ENCODE measurements at places on chromosomes 11 and 22. TPM values are rescaled to one million over a fixed set of nuclear protein-coding genes. Genes with fewer than 3 reads are reported as not detected.

GRCh38 chr22:26900787-26901186 lies 243.4 kb downstream of the MIAT start:
- DNase-seq: no peak
- peaks cover 28% of the 10 kb centered on the region for H3K4me1 ChIP-seq
- H3K27ac ChIP-seq: no peak overlapping the region
- no peak overlapping the region for H3K4me3 ChIP-seq

SEPTIN3 gene
- total RNA-seq: 0.42 TPM

GRCh38 chr11:102599642-102600261 lies 25.4 kb downstream of the MMP20 start:
- H3K27me3 ChIP-seq: no peaks in the 10 kb centered on the region
- H3K36me3 ChIP-seq: no peaks in the 10 kb centered on the region
- H3K27ac ChIP-seq: peak overlapping the region; percentile 64
- H3K4me3 ChIP-seq: no peak overlapping the region
- DNase-seq: no peak
- peaks cover 30% of the 10 kb centered on the region for H3K4me1 ChIP-seq

ARHGAP42 gene
- total RNA-seq: 12.7 TPM

GRCh38 chr11:21861314-21861713 lies 331.6 kb upstream of the ANO5 start:
- H3K27ac ChIP-seq: no peak overlapping the region
- H3K27me3 ChIP-seq: no peaks in the 10 kb centered on the region
- no peak overlapping the region for H3K4me3 ChIP-seq
- H3K36me3 ChIP-seq: no peaks in the 10 kb centered on the region
- H3K4me1 ChIP-seq: no peaks in the 10 kb centered on the region
- DNase-seq: no peak
